ENCODE measurements at places on chromosomes 11 and 22.

DNA sequence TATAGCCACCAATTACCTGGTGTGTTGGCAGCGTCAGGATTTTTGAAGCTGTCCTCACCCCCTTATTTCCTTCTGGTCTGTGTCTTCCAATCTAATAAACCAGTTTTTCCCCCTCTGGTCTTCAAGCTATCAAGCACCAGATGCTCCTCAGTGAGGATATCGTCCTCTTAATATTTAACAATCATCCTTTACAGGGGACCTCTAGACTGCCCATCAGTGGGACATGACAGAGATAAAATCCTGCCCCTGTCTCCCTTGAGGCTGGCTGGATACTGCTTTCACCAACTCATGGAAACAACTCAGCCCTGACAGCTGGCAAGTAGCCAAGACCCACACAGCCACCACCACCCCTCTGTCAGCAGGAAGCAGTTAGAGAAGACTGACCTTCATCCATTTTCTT is 421.0 kb upstream of the API5 start:
- no peak for DNase-seq

GRCh38 chr22:31230155-31230870 is 18.2 kb downstream of the LIMK2 start:
- DNase-seq: no peak

- DNase-seq: no peak
Measured at GRCh38 chr11:94832604-94833235, 64.6 kb downstream of the AMOTL1 start.

DNA sequence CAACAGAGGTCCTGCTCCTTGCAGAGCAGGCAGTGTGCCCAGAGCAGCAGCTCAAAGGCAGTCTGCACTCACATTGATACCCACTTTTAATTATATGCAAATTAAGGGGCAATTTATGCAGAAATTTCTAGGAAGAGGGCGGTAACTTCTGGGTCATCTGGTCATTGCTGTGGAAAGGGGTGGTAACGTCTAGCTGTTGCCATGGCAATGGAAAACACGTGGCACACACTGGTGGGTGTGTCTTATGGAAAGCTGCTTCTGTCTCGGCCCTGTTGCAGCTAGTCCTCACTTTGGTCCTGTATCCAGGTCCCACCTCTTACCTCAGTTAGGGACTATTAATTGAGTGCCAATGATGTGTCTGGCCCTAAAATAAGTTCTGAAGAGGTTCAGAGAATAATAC is 36.8 kb downstream of the BARX2 start:
- DNase-seq: peak; percentile 42

GRCh38 chr11:69300120-69301060 is 6.4 kb downstream of the MYEOV start:
- peak; percentile 35 for DNase-seq

DNA sequence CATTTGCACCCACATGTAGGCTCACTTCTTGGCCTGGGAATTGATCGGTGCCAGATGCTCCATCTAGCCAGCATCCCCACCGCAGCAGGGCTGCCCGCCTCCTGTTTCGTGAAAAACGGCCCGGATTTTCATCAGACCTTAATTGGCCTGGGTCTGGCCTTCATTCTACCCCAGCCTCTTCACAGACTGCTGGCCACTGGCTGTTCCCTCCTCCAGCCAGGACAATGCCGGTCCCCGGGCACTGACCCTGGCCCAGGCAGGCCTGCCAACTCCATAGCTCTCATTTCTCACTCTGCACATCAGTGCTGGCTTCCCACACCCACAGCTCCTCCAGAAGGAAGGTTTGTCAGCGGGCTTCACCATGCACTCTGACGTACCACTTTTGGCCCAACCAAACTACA is 27.9 kb downstream of the TIMP3 start:
- DNase-seq: no peak

- DNase-seq: peak; percentile 80
Measured at GRCh38 chr11:128471138-128471661, 116.2 kb downstream of the ETS1 start.

GRCh38 chr11:6812390-6813005 is 13.0 kb upstream of the OR6A2 start:
- peak; percentile 86 for DNase-seq

- DNase-seq: no peak
Measured at GRCh38 chr11:79437278-79437980, 3.4 kb downstream of the TENM4 start.

DNA sequence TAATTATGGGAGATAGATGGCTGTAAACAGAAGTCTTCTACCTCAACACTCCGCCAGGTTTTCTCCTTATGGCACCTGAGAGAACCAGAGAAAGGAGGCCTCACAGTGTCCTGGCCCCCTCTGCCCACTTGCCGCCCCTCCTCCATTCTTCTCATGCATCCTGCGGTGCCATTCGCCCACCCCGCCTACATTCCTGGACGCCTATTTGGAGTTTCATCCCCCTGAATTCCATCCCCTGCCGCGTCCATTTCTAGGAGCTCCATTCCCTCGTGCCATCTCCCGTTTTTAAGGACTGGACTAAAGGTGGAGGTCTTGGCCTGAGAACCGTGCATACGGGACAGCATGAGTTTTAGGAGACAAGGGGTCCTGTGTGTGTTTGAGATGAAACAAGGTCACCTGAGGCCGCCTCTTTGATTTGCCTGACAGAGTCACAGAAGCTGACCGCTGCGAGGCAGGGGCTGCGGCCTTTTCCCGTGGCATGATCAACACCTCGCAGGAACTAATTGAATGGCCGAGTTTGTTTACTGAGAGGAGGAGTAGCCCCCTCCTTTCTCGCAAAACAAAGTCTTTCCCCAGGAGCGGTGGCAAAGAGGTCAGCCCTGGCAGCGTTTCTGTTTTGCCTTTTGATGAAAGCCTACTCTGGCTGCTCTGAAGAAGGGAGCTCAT is 246.2 kb downstream of the ST3GAL4 start:
- no peak for DNase-seq

DNA sequence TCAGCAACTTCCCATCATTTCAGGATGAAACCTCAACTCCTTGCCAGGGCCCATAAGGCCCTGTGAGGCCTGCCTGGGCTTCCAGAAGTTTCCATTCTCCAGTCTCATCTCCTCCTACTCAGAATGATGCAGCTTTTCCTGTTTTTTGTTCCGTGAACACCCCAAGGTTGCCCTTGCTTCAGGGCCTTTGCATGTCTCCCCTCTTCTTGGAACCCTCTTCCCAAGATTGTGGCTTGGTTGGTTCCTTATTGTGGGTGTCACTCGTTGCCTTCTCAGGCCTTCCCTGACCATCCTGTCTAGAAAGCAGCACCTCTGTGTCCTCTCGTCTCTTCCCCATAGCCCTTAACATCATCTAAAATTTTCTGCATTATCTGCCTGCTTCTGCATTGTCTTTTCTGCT is 23.2 kb upstream of the YWHAH start:
- DNase-seq: no peak

GRCh38 chr11:95253141-95253540 is 22.1 kb upstream of the SESN3 start:
- DNase-seq: no peak

- DNase-seq: no peak
Measured at GRCh38 chr22:19671316-19671715, 43.0 kb upstream of the SEPTIN5 start.

DNA sequence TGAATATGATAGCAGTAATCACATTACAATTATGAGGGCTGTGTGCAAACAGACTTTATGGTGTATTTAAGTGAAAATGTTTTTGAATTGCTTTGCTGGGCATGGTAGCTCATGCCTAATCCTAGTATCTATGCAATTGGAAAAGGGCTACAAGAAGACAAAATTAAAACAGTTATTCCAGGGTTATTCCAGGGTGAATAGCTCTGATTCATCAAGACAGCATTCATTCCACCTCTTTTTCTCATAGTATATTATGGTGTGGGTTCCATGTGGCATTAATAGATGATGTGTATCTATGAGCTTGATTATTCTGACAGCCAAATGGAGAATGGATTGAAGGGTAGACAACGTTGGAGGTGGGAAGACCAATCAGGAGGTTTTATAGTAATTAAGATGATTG is 12.1 kb upstream of the SIDT2 start:
- no peak for DNase-seq

- no peak for DNase-seq
Measured at GRCh38 chr11:87347854-87348253, 310.1 kb downstream of the TMEM135 start.

- no peak for DNase-seq
Measured at GRCh38 chr11:14902650-14903350, 10.8 kb upstream of the CYP2R1 start.

GRCh38 chr11:81869351-81870065 is 864.2 kb downstream of the FAM181B start:
- no peak for DNase-seq

- DNase-seq: no peak
Measured at GRCh38 chr11:73464347-73464746, 88.1 kb downstream of the RELT start.

- no peak for DNase-seq
Measured at GRCh38 chr22:23193882-23194281, 13.6 kb downstream of the BCR start.

- no peak for DNase-seq
Measured at GRCh38 chr11:1158681-1159487, 1.1 kb downstream of the MUC5AC start.

DNA sequence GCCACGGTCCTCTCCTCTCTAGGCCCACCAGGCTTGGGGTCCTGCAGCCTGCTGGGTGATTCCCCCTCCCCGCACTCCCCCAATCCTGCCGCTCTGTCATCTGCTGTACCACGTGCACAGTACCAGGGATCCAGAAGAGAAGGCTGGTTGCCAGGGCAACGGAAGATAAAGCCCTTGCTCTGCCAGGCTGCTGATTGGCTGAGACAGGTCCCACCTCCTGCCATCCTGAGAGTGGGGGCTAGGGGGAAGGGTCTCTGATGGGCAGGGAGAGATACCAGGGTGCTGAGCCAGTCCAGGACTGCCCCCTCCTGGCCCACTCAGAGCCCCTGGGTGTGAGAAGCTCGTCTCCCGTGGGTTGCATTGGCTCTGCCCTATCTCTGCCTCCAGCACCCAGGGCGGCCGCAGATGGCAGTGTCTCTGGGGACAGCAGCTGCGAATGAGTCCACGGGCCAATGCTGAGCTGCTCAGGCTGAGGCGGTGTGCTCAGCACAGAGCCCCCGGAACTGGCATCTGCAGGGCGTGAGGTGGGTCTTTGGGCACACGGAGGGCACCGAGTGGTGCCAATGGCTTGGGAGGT is at the start of gene SMIM45:
Gene SMIM45, plus strand, starts transcription at position 253 of the 577 bp plus-strand sequence.
- DNase-seq: peak; percentile 95

DNA sequence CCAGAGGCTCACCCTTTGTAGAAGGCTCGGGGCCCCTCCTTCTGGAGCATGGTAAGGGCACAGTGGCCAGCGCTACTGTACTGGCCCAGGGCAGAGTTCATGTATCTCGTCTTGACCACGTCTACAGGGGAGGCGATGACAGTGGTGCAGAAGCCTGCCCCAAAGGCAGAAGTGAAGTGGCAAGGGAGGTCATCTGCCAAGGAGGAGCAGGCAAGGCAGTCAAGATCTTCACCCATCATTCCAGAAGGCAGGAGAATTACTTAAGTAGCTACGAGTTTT is 7.2 kb downstream of the UCP2 start:
- DNase-seq: no peak

DNA sequence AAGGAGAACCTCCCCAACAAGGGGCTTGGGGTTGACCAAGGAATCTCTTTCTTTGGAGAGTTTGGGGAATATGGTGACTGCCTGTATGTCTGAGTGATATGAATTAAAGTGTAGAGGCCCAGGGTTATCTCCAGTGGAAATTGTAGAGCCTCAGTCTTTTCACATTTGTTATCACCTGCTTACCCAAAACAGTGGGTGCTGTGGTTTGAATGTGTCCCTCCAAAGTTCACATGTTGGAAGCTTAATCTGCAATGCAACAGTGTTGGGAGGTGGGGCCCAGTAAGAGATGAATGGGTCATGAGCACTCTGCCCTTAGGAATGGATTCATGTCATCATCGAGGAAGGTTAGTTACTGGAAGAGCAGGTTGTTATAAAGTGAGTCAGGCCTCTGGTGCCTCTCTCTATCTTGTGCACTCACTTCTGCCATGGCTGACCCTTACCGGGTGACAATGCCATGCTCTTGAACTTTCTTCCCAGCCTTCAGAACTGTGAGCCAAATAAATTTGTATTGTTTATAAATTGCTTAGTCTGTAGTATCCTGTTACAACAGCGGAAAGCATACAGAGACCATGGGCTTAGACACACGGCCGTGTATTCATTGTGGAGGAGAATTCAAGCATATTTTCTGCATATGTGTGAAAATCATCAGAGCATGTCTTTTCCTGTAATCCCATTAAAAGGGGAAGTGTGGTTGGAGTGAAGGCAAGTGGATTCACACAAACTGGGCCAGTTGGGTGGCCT is 114.1 kb upstream of the TBCEL start:
- no peak for DNase-seq

GRCh38 chr22:47379037-47379436 is 616.6 kb downstream of the TBC1D22A start:
- DNase-seq: no peak

- no peak for DNase-seq
Measured at GRCh38 chr11:119178166-119178680, 7.1 kb upstream of the NHERF4 start.

GRCh38 chr11:75342966-75343870 is 8.2 kb downstream of the ARRB1 start:
- DNase-seq: no peak

DNA sequence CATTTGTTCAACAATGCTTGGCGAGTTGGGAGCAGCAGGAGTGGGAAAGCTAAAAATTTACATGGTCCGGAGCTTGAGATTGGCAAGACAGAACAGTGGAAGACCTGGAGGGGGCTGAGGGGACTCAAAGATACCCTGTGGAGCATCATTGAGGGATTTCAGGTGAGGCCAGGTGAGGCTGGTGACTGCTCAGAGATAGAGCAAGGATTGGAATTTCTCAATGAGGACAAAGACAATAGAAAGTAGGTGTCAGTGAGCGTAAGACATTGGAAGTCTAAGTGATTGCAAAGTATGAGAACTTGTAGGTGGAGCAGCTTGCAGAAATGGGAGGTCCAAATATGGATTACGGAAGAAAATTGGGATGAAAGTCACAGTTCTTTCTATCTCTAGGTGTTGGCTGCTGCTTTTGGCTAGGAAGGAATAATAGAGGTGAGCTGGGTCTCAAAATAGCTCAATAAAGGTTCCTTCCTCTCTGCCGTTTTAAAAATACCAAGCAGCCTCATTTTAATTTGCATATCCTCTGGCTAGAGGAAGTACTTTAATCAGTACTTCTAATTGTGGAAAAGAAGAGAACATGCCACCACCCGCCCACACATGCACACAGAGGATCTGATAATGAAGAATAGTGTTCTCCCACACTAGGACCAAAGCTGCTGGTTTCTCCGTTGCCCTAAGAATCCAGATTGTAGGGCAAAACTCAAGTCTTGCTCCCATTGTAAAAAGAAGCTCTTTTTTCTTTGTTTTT is 41.8 kb upstream of the SORL1-AS1 start:
- peak; percentile 84 for DNase-seq

DNA sequence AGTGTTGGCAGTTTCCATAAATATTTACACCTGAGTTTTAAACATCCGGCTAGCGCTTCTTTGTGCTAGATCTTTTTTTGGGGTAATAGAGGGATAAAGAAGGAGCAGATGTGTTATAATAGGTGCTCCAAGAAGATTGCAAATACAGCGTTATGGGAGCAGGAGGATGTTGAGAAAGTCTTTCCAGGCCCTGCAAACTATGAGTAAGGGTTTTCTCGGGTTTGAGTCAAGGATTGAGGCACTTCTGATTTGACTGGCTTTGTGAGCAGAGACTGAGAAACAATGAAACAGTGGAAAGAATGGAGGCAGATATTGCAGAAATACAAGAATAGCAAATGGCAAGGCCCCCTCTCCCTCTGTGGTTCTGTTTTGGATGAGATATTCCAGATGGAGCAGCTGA is 155.0 kb upstream of the TIMP3 start:
- DNase-seq: no peak

GRCh38 chr22:42343531-42344081 is 73.2 kb upstream of the TCF20 start:
- DNase-seq: no peak

All from Karpas-422 (cell line).